Esophagus muscularis mucosa (tissue), 4 donors: ENCODE measurements at places on chromosomes 1 and 21. TPM values are rescaled to one million over a fixed set of nuclear protein-coding genes. Genes with fewer than 3 reads are reported as not detected.

The KRTAP10-6 gene
- total RNA-seq, result not detected

The PDZK1 gene
- total RNA-seq, result not detected

The SPSB1 gene
- 100 TPM for total RNA-seq

- H3K4me3 ChIP-seq, result no peak overlapping the region
- no peak for DNase-seq
- H3K27me3 ChIP-seq, result no peaks in the 10 kb centered on the region
- H3K4me1 ChIP-seq, result peaks cover 37% of the 10 kb centered on the region
- no peaks in the 10 kb centered on the region for H3K36me3 ChIP-seq
Observed at GRCh38 chr1:8633741-8634501, 183.5 kb downstream of the RERE start.

DNA sequence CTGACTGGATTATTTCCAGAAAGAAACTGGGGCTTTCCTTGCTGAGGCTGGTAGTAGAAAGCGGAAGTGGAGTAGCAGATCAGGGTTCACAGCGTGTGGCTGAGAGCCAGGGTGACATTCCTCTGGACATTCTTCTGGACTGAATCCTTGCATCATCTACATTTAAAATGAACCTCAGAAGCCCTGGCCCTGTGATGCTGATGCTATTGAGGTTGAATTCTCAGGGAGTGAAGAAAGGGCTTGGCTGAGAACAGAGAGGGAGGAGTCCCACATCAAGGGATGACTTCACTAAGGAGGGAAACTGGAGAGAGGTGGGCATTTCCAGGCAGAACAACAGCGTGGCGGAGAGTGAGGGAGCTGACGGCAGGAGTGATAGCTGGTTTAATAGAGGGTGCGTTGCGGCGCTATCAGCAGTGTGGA lies 102.3 kb upstream of the LMO4 start:
- no peaks in the 10 kb centered on the region for H3K36me3 ChIP-seq
- no peak for DNase-seq
- peaks cover 9% of the 10 kb centered on the region for H3K4me1 ChIP-seq
- peak overlapping the region; percentile 8 for H3K27ac ChIP-seq
- H3K27me3 ChIP-seq, result no peaks in the 10 kb centered on the region

DNA sequence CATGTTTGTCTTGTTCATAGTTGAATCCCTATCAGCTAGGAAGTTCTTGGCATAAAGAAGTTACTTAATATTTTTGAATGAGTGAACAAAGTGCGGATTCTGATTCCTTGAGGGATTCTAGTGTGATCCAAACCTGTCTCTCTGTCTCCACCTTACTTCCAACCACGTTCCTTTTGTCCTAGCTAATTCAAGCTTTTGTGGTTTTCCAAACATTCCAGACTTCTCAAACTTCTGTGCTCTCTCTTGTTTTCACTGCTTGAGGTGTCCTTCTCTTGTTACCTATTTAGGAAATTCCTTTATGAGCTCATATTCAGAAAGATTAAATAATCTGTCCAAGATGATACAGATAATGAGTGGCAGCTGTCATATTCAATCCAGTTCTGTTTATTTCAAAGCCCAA lies 353.2 kb downstream of the PTBP2 start:
- DNase-seq, result no peak
- no peaks in the 10 kb centered on the region for H3K36me3 ChIP-seq
- no peaks in the 10 kb centered on the region for H3K4me1 ChIP-seq
- no peaks in the 10 kb centered on the region for H3K27me3 ChIP-seq
- no peak overlapping the region for H3K4me3 ChIP-seq

- H3K4me1 ChIP-seq, result peaks cover 47% of the 10 kb centered on the region
- no peak overlapping the region for H3K4me3 ChIP-seq
- H3K27ac ChIP-seq, result no peak overlapping the region
- no peaks in the 10 kb centered on the region for H3K27me3 ChIP-seq
Observed at GRCh38 chr1:90919900-90920299, 101.9 kb downstream of the ZNF644 start.

GRCh38 chr1:15712168-15712567 lies 23.9 kb upstream of the SLC25A34 start:
- H3K4me3 ChIP-seq, result no peak overlapping the region
- H3K36me3 ChIP-seq, result peaks cover 12% of the 10 kb centered on the region
- no peak for DNase-seq
- H3K27me3 ChIP-seq, result no peaks in the 10 kb centered on the region

- no peaks in the 10 kb centered on the region for H3K27me3 ChIP-seq
- no peak overlapping the region for H3K27ac ChIP-seq
- H3K36me3 ChIP-seq, result no peaks in the 10 kb centered on the region
- no peak overlapping the region for H3K4me3 ChIP-seq
- DNase-seq, result peak; percentile 50
Observed at GRCh38 chr1:55645270-55645669, 430.1 kb upstream of the USP24 start.

DNA sequence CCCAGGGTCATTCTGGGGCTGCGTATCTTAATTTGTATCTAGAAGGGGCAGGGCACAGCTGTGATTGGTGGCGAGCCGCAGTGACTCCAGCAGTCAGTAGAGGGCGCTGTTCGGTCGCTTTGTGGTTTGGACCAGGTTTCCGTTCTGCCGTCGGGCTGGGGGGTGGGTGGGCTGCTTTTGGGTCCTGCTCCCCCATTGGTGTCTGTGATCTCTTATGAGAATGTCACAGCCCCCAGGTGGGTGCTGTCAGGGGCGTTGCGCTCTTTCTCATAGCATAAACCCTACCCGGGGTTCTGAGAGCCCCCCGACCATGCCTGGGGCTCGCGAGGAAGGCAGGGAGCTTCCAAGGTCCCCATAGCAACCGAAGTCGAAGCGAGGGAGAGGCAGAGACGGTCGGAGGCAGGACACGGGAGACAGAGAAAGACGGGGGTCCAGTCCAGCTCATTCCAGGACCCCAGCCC lies 5.4 kb downstream of the TFF3 start:
- H3K27me3 ChIP-seq, result peaks cover 20% of the 10 kb centered on the region
- no peak for DNase-seq

DNA sequence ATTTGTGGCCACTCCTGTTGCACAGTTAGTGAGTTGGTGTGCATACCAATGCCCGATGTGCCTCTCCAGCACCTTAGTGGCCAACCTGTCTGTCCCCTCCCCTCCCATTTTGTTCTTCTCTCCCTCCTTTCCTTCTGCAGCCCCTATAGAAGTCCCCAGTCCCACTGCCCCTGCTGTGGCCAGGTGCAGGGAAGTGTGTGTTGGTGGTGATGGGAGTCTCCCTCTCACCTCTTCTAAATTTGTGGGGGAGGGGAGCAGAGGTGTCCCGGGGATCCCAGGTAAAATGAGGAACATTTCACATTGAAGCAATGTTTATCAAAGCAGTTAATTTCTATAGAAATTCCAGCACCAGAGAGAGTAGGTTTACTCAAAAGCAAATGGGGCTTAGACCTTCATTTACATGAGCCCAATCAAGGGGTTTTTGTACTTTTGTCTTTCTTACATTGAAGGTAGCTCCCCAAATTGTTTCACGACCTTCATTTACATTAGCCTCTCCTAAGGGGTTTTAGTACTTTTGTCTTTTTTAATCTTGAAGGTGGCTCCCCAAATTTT lies 3.0 kb upstream of the C1orf21 start:
- H3K27ac ChIP-seq, result no peak overlapping the region
- H3K4me3 ChIP-seq, result no peak overlapping the region
- peaks cover 23% of the 10 kb centered on the region for H3K4me1 ChIP-seq
- H3K27me3 ChIP-seq, result no peaks in the 10 kb centered on the region
- DNase-seq, result no peak
